Stimulated activated CD4-positive, alpha-beta T cell treated with anti-CD3 and anti-CD28 coated beads, Interleukin-2, amount 100 ng/mL, for 24 hours (primary cell): ENCODE measurements at places on chromosomes 7 and 10.

DNA sequence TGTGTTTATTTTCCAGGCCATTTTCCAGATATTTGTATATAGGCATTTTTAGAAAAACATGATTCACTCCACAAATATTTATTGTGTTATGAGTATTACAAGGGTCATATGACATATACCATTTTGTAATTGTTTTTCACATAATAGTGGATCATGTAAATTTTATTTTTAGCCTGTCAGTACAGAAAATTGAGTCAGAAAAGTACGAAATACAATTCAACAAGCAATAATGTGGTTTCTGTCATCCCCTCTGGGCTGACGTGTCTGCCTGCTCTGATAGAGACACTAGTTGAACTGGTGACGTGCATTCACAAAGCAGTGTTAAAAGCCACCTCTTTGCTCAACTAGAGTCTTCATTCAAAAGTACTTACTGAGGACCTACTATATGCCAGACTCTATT, 97.9 kb upstream of the STEAP1B start:
- DNase-seq, result no peak

DNA sequence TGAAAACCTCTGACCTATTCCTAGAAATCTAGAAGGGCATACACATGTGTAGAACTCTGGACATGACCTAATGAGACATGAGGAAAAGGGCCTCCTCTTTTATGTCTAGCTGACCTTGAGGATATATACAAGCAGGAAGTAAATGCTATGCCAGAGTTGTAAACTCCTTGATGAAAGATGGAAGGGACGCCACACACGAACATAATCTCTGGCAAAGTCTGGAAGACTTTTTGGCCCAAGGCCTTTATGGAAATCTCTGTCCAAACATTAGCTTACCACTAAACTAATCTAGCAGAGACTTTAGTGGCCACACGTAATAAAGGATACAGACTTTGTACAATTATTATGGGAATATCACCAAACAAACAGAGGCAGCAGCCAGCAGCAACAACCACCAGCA, 138.1 kb upstream of the THSD7A start:
- no peak for DNase-seq

GRCh38 chr10:76035206-76036110, 604.0 kb downstream of the LRMDA start:
- no peak for DNase-seq

DNA sequence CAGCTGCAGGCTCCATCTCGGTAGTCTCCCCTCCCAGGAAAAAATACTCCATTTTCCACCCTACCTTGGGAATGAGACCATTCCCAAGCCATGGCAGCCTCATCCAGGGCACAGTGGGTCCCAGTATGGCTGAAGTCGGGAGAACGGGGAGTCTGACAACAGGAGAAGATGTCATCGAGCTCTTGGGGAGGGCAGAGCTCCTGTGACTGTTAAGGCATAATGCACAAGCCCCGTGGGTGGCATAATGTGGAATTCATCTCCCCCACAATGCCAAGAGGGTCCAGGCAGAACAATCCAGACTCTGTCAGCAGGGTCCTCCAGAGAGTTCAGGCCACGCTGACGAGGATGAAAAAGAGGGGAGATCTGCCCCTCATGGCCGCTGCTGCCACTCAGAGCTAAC, 279.4 kb downstream of the PLXNA4 start:
- DNase-seq, result no peak

DNA sequence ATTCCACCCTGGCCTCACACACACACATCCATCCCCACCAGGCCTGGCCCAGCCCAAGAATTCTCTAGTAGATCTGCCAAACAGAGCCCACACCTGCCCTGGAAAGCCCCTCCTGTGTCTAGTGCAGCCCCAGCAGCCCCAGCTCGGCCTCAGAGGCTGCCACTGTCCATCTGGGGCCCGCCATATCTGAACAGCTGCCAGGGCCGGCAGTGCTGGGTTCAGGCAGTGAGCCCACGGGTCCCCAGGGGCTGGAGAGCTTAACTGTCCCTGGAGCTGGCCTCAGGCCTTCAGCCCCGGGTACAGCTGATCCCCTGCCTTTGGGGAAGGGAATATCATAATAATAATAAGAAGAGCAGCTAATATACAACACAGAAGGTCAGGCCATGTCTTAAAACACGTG, 574 bp downstream of the MYL10 start:
- no peak for DNase-seq

DNA sequence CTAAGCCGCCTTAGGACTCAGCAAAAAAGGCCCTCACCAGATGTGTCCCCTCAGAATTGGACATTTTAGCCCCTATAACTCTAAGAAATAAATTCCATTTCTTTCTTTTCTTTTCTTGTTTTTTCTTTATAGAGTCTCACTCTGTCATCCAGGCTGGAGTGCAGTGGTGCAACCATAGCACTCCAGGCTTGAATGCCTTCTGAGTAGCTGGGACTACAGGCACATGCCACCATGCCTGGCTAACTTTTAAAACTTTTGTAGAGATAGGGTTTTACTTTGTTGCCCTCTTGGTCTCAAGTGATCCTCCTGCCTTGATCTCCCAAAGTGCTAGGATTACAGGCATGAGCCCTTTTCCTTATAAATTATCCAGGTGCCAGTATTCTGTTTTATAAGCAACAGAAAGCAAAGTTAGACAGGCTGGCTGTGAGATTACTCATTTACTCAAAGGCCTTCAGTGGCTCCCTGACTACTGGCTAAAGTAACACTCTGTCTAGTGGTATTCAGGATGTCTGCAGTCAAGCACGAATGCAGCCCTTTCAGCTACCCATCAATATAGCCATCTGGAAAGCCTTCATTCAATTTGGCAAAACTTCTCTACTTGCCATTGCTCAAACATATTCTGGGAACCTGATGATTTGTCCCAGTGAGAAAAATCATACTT, 128.6 kb downstream of the ICA1 start:
- DNase-seq, result no peak

DNA sequence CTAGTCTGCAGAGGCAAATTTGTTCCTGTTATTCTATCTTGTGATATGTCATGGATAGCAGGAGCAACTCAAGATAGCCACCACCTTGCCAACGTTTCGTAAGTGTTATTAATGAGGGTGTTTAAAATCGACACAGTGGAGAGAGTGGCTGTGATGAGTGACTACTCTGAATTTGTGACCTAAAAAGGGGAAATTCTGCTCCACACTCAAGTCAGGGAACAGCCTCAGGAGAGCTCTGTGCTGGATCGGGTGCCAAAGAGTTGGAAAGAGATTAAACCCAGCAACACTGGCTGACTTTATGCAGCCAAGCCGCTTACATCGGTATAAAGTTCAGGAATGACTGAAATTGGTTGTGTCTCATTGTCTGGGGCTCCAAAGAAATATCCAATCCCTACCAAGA, 9.5 kb downstream of the TACC2 start:
- DNase-seq, result no peak

DNA sequence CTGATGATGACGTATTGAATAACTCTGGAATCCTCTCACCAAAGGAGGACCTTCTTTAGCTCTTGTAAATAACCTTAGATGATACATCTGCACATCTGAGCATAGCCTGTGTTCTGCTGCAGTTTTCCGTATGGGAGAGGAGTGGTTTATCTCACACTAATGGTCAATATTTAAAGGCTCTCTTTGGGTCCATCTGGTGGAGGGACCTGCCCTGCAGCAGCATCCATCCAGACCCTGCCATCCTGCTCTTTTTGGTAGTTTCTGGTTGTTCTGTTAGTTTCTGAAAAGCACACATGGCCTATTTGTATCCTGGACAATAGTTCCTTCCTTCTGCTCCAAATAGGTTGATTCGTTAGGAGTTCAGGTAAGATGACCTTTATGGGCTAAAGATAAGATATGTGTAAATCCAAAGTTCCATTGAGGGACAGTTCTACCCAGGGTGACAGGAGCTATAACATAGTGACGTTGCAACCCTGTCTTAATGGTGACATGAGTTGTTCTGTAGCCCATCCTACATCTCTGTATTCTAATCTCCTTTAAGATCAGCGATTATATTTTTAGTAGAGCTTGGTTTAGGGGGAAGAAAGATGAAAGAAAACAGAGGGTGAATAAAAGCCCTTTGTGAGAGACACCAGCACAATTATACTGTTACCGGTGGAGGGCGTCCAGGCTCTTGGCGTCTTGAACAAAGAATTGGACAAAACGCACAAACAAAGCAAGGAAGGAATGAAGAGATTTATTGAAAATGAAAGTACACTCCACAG, 60.0 kb upstream of the KLF14 start:
- DNase-seq, result no peak

GRCh38 chr10:31847515-31847914, 81.1 kb downstream of the ARHGAP12 start:
- no peak for DNase-seq

- DNase-seq, result no peak
Observed at GRCh38 chr7:156374335-156374734, 266.2 kb upstream of the RNF32 start.

GRCh38 chr7:38822549-38822948, 86.4 kb downstream of the VPS41 start:
- DNase-seq, result no peak

DNA sequence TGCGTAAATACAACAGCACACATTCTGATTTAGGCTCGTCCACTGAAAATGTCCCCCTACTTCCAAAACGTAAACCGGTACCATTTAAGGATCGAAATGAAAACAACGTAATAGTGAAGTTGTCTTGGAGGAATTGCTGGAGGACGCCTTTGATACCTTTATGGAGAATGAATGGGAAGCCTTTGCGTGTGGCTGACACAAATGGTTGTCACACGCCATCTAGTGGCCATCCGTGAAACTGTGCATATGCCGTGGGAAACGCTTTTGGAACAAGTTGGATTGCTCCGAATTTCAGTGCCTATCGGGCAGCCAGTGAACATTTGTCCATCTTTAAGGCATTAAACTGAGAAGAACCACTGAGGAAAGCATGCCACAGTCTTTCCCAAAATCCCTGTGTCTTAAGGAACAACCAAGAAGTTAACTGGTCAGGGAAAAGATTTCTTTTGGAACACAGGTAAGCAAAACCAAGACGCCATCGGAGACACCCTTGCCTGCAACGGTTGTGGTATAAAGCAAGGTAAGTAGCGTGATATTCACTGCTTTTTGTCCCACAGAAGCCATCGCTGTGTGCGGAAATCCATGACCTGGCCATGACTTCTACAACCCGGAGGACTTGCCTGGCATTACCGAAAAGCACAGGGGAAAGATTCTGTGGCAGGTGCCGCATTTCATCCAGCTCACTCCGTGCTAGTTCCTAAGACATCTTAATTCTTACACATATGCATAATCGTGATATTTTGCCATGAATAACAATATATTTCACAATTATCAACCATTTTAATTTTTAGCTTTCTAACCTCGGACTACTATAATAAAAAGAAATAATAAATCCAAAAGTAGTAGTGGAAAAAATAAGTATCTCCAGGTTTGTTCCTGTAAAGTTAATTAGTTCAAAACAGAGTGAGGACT, 100.6 kb downstream of the FAM204A start:
- peak; percentile 79 for DNase-seq

DNA sequence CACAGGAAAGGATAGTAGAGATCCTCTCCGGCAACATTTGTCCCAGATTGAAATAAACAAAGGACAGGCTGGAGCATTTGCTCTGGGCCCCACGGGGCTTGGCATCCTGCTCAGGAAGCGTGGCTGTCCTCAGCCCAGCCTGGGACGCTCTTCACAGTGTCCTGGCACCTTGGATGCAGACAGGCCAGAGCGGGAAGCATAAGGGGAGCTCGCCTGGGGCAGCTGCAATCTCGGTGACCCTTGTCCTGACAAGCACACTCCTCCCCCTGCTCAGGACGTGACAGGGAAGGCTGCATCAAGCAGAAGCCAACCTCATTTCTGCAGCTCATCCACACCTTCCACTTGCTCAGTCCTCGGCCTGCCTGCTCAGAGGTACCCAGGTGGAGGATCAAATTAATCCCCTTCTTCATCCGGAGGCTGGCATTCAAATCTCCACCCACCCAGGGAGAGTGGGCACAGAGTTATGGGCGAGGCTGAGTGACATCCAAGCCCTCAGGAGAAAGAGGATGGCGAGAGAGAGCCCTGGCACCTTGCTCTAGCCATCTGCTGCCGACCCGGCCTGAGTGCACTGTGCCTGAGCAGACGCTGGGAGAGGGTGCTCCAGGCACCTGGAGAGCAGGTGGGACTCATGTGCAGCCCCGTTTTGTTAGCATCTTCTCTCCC, 47.6 kb downstream of the ABRAXAS2 start:
- DNase-seq, result no peak

DNA sequence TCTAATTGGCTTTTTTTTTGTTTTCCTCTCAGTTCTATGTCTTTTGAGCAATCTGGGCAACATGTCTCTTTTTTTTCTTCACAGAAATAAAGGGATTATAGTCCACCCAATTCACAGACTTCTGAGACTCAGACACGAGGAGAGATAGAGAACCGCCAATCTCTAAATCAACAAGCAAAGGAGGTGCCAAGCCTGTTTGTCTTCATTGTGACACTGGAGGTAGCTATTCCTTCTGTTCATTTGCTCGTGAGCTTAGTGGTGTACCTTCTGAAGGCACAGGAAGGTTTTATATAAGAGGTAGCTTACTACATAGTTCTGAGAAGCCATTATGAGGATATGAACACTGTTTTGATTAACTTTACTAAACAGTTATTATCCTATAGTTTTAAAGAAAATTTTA, 6.1 kb downstream of the EPHB6 start:
- DNase-seq, result no peak

- no peak for DNase-seq
Observed at GRCh38 chr7:148031811-148032210, 558.8 kb upstream of the C7orf33 start.

- DNase-seq, result no peak
Observed at GRCh38 chr10:49652421-49653272, 26.8 kb upstream of the C10orf53 start.

DNA sequence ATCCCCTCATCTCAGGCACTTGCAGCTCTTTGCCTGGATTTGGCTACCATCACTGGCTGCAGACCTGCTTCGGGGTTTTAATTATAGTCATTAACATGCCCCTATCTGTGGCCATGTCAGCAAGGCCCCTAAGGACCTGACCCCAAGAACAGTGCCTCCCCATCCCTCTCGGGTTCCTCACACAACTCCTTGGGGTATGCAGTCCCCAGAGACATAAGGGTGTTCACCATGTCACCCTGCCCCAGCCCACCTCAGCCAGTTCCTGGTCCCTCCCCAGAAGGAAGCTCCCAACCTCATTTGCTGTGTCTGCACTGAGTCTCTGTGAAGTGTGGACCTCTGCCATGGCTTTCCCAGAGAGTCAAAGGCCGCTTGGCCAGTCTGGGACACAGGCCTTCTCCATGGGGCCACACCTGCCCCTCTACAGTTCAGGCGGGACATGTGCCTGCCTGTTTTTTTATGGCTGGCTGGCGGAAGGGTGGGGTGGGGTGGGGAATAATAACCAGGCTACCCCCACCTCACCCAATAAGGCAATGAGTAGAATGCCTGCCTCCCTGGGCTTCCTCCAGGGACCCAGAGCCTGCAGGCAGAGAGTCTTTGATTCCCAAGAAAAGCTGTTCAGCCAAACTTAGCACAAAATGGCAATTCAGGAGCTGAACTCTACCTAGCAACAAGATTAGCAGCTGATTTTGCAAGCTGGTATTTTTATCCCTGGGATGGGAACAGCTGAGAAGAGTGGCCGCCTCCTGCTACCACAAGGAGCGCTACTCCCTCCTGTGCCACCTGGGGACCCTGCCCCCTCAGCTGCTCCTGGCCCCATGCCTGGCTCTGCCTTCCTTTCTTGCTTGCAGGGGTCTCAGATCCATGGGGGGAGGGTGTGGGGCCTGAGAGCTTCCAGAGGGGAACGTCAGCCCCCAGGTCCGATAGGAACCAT, 23.7 kb upstream of the CAMK2B start:
- no peak for DNase-seq

- no peak for DNase-seq
Observed at GRCh38 chr10:132612571-132613504, 75.3 kb downstream of the INPP5A start.
